ENCODE measurements at places on chromosomes 4 and X.

GRCh38 chr4:13982010-13982409 lies 354.5 kb upstream of the BOD1L1 start:
- DNase-seq, result no peak

DNA sequence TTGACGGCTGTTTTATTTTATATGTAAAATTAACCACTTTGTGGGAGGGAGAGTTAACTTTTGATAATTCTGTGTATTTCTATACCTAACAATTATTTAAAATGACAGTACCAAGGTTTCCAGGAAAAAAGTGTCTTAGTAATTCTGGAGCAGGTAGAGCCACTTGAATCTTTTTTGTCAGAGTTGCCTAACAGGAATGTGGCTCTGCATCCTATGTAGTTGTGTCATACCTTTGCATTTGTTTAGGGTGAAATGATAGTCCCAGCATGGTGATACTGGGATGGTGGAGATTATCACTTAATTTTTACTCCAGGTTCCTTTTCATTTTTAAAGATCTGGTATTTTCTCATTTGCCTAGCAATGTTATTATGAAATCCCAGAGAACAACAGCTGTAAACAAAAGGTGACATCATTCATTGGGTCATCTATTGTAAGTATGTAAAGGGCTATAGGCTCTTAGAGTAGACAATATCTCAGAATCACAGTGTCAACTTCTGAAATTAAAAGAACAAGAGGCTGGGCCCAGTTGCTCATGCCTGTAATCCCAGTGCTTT lies 9.6 kb downstream of the SGMS2 start:
- no peak for DNase-seq

- DNase-seq, result no peak
These were observed 773 bp upstream of the ZNF827 start for GRCh38 chr4:145939441-145939750.

DNA sequence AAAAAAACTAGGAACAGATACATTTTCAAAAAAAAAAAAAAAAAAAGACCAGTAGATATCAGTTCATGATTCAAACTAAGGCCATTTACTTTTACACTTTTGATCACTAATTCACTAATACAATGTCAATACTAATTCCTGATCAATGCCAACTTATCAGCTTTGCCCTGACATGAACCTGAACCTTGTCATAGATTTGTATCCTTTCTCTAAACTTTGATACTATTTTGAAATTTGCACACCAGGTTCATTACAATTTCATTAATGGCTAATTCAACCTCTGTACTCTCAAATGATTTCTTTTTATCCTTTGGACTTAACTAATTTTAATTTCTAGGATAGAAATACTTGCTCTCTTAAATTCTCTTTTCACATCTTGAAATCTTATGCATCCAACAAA lies 37.7 kb downstream of the UGT2B7 start:
- no peak for DNase-seq

- no peak for DNase-seq
These were observed 7.9 kb downstream of the MBTPS2 start for GRCh38 chrX:21847342-21847741.

DNA sequence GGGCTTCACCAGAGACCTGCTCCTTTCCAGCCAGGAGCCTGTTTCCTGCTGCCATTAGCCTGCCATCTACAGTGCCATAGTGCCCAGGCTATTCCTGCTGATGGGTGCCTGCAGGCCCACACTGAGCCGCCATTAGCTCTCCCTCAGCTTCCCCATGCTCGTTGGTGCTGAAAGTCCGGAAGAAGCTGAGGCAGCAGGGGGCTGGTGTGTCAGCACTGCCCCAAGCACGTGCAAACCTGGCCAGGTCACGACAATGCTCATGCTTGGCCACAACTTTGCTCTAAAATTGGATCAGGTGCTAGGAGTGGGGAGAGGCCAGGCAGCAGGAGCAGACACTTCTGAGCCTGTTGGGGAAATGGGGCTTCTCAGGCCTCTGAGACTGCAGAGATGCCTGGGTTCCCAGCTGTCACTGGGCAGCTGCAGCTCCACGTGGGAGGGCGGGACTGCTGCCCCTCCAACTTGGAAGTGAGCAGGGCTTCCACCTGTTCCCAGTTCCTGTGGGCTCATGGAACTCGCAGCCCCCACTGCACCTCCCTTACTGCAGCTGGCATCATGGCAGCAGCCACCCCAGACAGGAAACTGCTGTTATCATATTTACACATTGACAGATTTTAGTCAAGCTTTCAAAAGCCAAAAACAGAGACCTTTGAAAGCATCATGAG lies 913.9 kb downstream of the FSTL5 start:
- DNase-seq, result no peak

- DNase-seq, result peak; percentile 61
These were observed 20.1 kb upstream of the SASH3 start for GRCh38 chrX:129759576-129760061.

- DNase-seq, result no peak
These were observed 125.3 kb downstream of the SOWAHB start for GRCh38 chr4:76772498-76773106.

GRCh38 chrX:48910926-48911411 lies 477 bp downstream of the SLC35A2 start:
- DNase-seq, result no peak

DNA sequence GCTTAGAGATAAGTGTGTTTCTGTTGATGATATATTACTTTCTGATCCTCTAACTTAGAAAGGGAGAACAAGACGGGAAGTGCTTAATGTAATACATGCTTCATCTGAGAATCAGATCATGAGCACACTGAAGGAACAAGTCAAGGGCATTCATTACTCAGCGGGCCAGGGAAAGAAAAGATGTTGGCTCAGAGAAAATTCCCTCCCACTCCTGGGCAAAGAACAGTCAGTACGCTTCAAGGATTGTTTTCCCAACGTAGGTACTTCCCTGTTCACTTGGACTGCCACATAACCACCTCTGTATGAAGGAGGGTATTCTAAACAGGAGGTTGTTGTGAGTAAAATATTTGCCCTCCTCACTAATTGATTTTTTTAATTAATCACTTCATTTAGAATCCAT lies 374.5 kb upstream of the FMR1 start:
- no peak for DNase-seq

GRCh38 chrX:9362363-9362928 lies 102.4 kb upstream of the TBL1X start:
- no peak for DNase-seq

- no peak for DNase-seq
These were observed 428.8 kb downstream of the IL15 start for GRCh38 chr4:142065086-142065647.

GRCh38 chrX:37912304-37912703 lies 64.9 kb upstream of the DYNLT3 start:
- no peak for DNase-seq

- DNase-seq, result no peak
These were observed 244.9 kb upstream of the AGA start for GRCh38 chr4:177687117-177687516.

GRCh38 chr4:7173841-7174449 lies 18.4 kb upstream of the SORCS2 start:
- no peak for DNase-seq

- no peak for DNase-seq
These were observed 102.0 kb upstream of the LEF1 start for GRCh38 chr4:108270466-108271450.

DNA sequence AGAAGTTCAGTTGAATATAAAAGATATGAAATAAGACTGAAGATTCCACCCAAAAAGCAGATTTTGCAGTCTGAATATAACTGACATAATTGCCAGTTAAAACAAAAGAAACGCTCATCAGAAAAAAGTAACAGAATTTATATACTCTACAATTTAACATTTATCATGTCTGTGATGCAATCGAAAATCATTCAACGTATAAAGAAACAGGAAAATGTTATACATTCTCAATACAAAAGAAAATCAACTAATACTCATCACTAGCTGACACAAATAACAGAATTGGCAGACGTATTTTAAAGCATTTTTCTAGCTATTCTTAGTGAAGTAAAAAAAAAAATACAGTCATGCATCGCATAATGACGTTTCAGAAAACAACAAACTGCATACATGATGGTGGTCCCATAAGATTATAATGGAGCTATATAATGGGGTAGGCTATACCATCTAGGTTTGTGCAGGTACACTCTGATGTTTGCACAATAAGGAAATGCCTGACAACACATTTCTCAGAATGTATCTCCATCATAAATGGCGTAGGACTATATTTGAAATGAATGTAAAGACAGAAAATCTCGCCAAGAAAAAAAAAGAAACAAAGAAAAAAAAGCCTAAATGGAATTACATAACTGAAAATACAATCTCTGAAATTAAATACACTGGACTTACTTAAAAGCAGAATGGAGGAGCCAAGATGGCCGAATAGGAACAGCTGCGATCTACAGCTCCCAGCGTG lies 34.3 kb downstream of the OR13H1 start:
- no peak for DNase-seq
